NCI-H2081 (cell line): ENCODE measurements at places on chromosomes 3 and 15.

DNA sequence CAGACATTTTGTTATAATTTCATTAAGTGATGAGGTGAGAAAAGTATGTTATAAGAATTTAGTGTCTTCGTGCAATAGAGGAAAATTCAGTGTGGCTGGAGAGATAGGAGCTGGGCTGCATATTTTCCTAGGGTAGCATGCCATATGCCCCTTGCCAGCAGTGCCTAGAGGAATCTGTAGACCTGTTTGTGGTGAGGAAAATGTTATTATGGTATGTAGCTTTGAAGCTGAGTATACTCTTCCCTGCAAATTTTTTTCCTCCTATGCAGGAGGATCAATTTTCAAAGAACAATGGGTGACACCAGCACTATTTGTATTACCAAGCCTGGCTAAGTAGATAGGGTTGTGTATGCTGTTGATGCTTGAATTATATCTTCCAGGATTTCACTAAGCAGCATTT, 200.6 kb downstream of the EDEM1 start:
- no peak for DNase-seq

DNA sequence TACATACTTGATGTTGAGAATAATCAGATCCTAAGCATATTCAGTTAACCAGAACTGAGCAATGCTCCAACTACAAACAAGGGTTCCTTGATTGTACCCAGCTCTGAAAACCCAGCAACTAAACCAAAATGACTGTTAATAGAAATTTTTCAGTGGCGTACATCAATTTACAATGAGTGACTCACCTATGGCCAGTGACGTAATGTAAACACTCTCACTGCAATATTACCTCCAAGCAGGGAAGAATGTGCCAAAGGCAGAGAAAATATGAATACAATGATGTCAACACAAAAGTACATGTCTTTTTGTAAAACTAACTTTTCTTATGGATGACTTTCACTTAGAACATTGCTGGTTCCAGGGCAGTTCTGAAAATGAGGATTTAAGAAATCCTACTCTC, 611.3 kb downstream of the EDEM1 start:
- no peak for DNase-seq

- no peak for DNase-seq
These were observed 176.3 kb upstream of the ROPN1 start for GRCh38 chr3:124168271-124168670.

GRCh38 chr15:69893086-69893485, 204.6 kb downstream of the TLE3 start:
- no peak for DNase-seq

- no peak for DNase-seq
These were observed 275.4 kb upstream of the C2CD4B start for GRCh38 chr15:62440362-62441105.

DNA sequence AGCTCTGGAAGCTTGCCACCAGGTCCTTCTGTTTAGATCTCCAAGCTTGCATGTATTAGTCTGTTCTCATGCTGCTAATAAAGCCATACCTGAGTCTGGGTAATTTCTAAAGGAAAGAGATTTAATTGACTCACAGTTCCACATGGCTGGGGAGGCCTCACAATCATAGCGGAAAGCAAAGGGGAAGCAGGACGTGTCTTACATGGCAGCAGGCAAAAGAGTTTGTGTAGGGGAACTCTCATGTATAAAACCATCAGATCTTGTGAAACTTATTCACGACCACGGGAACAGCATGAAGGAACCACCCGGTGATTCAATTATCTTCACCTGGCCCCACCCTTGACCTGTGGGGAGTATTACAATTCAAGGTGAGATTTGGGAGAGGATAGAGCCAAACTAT, 147.0 kb upstream of the PROK2 start:
- DNase-seq: no peak

DNA sequence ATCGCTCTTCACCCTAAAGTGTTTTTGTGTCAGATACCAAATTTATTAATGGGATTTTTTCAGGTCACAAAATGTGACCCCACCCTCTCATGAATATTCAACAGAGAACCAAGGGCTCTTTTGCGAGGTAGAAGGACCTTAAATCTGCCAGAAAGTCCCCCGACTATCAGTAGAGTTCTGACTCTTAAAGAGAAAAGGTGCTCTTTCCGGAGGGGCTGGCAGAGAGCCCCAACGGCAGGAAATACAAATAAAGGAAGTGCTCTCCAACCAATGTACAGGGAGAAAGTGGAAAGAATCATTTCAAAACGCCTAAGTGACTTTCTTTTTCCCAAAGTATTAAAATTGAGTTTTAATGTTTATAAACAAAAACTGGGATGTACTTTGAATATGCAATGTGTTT, 517.2 kb downstream of the FOXP1 start:
- no peak for DNase-seq

DNA sequence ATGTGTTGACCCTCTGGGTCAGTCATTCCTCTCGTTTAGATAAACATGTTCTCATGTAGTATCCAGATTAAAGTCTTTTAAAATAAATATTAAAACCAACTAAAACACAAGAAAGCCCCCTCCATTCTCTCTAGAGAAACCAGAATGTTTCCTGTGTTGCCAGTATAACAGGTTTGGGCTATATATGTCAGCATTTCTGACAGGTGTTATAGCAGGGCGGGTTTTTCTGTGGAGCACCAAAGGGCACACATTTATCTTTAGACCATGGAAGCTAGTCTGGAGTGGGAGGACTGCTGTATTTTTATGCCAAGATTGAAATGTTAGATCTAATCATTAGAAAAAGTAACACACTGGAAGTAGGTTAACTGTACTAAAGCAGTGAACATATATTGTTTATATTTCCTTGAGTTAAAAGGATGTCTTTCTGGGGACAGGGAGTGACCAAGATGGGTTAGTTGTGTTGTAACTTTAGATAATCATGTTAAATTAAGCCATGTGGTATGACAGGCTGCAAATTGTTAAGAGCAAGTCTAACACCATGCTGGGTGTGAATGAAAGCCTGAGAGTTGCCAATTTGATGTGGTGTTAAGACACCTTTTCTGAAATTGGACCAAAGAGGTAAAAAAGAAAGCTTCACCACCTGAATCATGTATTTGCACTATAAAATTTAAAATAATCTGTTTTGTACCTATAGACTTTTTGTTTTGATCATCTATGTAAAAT, 15.6 kb downstream of the KCTD6 start:
- no peak for DNase-seq

DNA sequence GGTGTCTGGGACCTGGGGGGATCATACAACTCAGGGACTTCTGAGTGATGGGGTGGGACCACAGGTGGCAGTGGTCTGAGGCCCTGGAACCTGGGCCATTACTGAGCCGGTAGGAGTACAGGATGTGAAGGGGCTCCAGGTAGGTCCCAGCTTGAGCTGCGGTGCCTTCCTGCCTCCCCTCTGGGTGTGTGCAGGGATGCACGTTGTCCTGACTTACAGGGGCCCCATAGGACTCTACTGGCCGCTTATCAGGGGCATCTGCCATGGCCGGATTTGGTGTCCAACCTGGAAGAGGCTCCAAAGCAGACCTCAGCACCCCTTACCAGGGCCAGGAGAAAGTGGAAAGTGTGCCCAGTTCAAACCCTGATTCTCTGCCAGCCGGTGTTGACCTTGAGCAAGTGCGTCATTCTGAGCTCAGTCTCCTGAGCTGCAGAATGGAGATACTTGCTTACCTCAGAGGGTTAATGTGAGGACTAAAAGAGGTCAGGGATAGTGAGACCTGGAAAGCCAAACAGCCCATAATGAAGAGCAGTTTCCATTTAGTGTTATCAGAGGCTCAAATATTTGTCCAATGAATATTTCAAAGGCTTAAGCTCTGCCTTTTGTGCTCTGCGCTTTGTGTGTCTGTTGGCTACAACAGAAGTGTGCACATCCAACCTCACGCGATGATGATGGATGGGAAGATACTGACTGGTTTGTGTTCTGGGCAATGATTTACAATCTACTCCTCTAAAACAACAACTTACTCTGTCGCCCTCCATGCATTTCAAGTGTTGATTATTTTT, 35.4 kb upstream of the ESYT3 start:
- DNase-seq: no peak

DNA sequence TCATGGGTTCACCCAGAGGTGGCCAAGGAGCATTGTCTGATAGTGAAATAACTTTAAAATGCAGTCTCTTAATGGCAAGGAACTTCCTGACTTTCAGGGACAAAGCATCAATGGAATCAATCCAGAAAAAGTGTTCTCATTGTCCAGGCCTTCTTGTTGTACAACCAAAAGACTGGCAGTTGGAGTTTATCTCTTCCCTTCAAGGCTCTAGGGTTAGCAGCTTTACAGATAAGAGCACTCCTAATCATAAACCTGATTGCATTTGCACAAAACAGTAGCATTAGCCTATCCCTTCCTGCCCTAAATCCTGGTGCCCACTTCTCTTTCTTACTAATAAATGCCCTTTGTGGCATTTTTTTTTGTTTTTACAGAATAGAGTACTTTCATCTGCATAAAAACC, 43.3 kb upstream of the VIPR1 start:
- DNase-seq: no peak

DNA sequence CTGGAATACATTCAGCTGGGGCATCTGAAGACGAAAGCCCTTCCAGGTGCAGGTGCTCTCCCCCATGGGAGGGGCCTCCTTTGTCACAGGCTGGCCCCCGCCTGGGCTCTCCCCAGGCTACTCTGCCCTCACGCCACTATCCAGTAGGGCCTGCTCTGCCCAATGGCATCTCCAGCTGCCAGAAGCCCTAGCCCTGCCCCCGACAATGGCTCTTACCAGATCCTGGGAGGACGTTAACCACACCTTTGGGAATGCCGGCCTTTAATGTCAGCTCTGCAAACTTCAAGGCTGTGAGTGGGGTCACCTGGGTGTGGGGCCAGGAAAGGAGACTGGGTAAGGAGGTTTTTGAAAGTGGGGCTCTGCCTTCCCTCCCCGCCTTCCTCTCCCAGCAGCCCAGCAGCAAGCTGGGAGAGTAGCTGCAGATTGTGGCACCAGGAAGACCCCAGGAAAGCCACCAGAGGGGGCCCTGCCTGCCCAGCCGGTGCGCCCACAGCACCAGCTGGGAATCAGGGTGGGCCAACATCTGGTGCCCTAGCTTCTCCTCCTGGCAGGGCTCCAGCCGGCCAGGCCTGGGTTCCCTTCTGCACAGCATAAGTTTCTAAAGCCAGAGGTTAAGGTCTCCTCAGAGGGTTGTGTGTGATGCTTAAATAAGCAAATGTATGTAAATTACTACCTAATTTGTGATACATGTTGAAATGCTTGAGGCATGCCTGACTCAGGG, 40.4 kb upstream of the SLC41A3 start:
- DNase-seq: no peak

GRCh38 chr3:96236522-96236921, 577.9 kb upstream of the EPHA6 start:
- DNase-seq: no peak

DNA sequence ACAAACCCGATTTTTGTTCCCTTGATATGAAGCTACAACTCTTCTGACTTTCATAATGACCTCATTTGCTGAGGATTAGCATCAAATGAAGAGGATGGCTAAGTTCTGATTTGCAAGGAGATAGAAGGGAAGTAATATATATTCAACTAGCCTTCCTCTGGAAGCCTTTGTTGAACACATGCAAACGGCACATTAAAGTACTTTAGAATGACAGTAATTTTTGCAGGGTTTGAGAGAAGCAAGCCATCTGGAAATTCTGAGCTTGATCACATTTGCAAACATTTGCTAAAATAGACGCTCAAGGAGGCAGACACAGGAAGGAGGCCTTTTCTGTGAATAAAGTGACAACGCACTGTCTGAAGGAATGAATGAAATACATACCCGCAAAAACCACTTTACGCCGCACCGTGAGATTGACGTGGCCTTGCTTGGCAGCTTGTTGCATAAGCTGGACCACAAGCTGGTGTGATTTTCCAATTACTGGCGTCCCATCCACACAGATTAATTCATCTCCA, 657.2 kb downstream of the MAGI1 start:
- no peak for DNase-seq

DNA sequence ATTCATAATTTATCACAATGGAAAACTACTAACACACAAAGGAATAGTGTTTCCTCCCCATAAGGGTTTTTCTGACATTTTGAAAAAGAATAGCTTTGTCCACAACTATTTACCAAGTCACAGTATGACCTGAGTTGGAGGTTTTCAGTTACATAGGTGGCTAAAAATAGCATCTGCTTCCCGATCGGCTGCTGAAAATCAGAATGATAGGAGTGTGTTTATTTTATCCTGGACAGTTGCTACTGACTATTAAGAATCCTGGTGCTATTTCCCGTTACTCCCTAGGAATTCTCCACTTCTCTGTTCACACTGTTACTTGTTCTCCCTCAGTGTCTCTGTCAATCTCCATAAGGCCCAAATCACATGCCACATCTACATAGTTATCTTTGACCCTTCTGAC, 353.9 kb upstream of the RARB start:
- DNase-seq: no peak

DNA sequence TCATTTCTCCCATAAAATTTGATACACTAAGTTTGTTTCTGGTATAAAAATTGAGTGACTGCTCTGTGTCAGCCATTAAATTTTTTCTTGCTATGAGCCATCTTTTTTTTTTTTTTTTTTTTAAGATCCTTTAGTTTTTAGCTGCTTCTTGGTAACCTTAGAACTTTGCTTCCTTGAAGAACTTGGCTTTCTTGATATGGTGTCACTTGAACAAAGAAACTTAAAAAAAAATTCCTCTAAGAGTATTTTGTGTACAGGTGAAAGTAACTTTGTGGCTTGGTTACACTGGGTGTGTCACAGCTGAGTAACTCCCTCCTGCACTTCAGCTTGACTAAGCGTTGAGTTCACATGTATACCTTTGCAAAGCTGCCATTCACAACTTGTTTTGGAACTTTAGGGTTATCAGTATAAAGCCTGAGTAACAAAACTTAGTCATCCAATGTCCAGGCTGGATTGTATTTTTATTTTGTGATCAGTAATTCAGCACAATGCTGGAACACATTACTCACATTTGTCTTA, 6.5 kb downstream of the CHD2 start:
- DNase-seq: no peak

GRCh38 chr15:54803134-54803808, 393.5 kb downstream of the RSL24D1 start:
- DNase-seq: no peak

DNA sequence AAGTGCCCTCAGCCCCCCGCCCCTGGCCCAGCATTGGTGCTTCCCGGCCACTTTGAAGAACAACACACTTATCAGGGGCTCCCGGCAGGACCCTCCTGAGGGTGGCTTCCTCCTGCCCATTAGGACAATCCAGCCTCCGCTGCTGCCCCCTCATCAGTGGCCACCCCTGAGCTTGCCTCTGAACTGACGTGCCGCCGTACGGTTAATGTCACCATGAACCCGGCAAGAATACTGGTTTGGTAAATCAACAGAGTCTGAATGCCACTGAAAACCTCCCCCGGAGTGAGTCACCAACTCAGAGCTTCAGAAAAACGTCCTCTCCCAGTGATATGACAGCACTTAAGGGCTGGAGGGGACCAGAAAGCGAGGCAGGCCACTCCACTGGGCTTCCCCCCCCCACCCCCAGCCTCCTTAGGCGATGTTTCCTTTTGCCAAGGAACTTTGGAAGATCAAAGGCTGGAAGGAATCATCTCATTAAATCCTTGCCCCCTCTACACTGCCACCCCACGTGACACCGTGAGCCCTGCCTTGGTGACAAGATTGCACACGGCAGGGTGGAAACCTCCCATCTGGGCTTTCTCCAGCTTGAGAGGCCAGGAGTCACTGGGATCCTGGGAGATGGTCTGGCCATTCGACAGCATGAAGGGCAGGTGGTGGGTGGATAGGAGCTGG, 142.1 kb downstream of the NUP210 start:
- no peak for DNase-seq
